ENCODE measurements at places on chromosomes 7 and 10.

- DNase-seq = no peak
These were observed 331.4 kb upstream of the TMEM229A start for GRCh38 chr7:124364283-124364682.

- DNase-seq = no peak
These were observed 1.3 kb downstream of the FRAT2 start for GRCh38 chr10:97333351-97333600.

- no peak for DNase-seq
These were observed 226.0 kb downstream of the PRPF18 start for GRCh38 chr10:13812804-13813203.

GRCh38 chr7:100827330-100828226 is at the start of gene EPHB4:
Gene EPHB4 (minus strand): TSS chr7:100827523. CDS start chr7:100827030, 493 bp downstream.
- no peak for DNase-seq

DNA sequence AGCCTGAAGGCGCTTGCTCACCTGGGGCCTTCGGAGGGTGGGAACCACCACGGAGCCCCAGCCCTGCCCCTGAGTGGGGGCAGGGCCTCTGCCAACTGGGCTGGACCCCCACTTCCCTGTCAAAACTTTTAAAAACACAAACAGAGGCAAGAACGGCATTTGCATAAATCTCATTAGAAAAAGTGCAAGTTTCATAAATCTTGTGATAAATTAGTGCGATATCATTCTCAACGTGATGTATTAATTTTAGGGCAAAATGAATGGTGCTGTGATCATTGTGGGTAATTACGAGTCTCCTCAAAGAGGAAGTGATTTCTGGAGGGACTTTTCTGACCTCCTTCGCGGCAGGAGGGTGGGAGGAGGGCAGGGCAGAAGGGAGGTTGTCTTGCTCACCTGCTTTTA is 98.3 kb downstream of the CDH23 start:
- no peak for DNase-seq

GRCh38 chr7:111005445-111005844 is 85.5 kb upstream of the LRRN3 start:
- DNase-seq = no peak

DNA sequence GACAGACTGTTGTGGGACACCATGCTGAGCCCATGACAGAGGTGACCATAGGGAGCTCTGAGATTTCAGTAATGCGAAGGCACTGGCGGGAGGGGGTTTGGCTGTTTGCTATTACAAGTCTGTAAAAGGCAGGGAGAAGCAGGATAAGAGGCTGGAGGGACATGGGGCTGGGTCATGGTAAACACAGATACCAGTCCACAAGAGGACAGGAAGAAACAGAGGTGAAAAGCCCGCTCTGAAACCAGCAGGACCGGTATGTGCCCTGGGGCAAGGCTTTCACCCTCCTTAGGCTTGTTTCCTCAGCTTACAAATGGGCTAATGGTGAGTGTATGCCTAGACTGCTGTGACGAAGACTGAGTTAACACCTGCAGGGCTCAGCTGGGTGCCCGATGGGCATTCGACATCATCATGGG is 34.1 kb downstream of the ANXA11 start:
- no peak for DNase-seq

All from nucleus accumbens (tissue), 56 donors.